ENCODE measurements at places on chromosomes 1 and 21.

- DNase-seq = peak; percentile 84
Observed at GRCh38 chr1:14970115-14970798, 183.3 kb upstream of the TMEM51 start.

DNA sequence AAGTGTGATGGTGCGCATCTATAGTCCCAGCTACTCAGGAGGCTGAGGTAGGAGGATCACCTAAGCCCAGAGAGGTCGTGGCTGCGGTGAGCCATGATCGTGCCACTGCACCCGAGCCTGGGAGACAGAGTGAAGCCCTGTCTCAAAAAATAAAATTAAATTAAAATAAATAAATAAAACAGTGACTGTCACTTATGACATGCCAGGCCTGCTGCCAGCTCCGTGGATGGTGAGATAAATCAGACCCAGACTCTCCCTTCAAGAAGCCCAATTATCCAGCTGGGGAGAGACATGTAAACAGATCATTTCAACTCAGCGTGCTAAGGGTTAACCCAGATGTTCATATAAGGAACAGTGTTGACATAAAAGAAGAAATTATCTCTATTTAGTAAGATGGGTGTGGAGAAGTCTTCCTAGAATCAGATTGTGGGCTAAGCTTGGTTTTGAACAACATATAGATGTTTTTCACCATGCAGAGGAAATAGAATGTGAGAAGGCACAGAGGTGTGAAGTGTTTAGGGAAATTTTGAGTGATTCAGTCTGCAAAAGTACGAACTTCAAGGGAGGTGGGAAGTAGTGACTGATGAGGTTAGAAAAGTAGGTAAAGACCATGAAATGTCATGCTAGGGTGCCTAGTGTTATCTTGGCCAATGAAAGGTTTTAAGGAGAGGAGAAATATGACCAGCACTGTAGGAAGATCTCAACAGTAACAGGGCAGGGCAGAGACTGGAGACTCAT, 18.3 kb downstream of the YARS1 start:
- no peak for DNase-seq

DNA sequence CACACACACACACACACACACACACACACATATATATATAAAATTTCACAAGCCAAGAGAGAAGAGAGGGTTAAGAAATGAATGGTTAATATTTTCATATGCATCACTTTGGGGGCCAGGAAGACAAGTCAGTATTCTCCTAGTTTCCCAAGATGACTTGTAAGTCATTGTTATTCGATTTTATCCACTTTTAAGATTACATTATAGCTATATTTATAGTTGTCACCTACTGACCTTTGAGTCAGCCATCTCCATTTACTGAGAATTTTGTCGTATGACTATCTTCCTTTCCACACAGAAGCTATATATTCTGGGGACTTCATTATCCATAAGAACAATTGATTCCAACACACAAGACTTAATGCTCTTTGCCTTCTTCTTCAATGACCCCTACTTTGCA, 8.9 kb downstream of the LYST start:
- no peak for DNase-seq

DNA sequence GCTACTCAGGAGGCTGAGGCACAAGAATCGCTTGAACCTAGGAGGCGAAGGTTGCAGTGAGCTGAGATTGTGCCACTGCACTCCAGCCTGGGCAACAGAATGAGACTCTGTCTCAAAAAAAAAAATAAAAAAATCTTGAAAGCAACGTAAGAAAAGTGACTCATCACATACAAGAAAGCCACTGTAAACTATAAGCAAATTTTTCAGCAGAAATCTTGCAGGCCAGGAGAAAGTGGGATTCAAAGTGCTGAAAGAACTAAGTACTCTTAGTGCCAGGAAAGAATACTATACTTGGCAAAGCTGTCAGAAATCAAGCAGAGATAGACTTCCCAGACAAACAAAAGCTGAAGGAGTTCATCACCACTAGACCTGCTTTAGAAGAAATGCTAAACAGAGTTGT, 4.4 kb upstream of the HMGN1 start:
- no peak for DNase-seq

GRCh38 chr1:65804584-65804983, 11.9 kb downstream of the PDE4B start:
- no peak for DNase-seq

- DNase-seq = no peak
Observed at GRCh38 chr21:31162079-31162699, 123.9 kb upstream of the KRTAP19-8 start.

GRCh38 chr1:42469727-42470126, 6.6 kb downstream of the CCDC30 start:
- DNase-seq = no peak

DNA sequence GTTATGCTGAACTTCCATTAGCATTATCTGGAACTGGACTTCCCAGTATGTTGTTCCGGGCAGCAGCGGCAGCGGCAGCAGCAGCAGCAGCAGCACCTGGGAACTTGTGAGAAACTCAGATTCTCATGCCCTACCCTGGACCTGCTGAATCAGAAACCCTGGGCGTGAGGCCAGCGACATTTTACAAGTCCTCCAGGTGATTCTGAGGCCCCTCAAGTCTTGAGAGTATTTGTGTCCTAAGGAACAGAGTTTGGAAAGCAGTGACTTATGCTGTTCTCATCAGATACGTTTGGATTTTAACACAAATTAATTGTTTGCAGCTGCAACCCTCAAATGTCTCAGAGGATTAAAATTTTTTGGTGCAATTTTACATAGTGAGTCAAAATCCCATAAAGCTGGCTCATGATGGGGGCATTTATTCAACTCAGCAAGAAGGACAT, 157.2 kb upstream of the KAZN start:
- DNase-seq = no peak

- no peak for DNase-seq
Observed at GRCh38 chr1:41919764-41920397, 1.2 kb upstream of the HIVEP3 start.

- DNase-seq = peak; percentile 35
Observed at GRCh38 chr21:35149698-35150097, 100.6 kb upstream of the RUNX1 start.

GRCh38 chr1:115225993-115226685, 111.9 kb downstream of the NGF start:
- DNase-seq = no peak

- DNase-seq = no peak
Observed at GRCh38 chr1:179082333-179082998, 596 bp downstream of the TOR3A start.

- DNase-seq = no peak
Observed at GRCh38 chr1:229131243-229132105, 139.4 kb upstream of the RAB4A start.

DNA sequence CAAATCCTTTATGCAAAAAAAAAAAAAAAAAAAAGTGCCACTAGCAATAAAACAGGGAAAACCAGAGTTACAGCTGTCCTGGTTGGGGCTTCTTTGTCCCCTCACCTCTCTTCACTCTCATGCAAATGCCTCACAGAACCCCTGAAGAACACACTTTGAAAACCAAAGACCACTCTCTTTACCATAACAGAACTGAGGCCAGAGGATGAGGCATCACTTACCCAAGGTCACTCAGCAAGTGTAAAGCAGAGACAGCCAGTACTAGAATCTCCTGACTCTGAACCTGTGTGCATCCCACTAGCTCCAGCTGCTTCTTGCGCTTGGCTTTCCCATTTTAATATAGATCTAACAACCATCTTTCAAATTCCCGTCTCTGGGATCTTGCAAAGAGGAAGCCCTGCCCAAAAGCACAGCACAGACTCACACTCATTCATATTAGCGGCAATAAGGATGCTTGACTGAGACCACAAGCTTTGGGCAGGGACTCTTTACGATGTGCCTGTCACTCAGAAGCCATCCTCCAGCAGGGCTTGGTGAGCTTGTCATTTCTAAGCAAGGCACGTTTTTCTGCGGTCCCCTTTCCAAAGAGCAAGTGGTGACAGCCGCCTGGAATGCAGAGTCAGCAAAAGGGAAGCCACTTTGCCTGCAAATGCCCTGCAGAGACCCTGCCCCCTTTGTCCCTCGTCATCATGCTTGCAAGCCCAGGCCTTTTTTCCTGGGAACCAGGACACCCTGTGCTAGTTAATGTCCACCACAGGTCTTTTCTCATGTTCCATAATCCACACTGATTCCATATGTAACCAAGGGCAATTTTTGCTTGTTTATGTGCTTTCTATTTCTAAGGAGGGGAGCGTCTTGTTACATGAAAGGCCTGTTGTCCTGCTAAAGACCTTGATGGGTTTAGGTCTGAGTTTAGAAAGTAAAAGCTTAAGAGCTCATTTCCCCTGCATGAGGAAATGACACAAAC, 76.5 kb upstream of the NFIA start:
- no peak for DNase-seq

GRCh38 chr21:32702702-32703101, 25.1 kb downstream of the SYNJ1 start:
- DNase-seq = peak; percentile 80

DNA sequence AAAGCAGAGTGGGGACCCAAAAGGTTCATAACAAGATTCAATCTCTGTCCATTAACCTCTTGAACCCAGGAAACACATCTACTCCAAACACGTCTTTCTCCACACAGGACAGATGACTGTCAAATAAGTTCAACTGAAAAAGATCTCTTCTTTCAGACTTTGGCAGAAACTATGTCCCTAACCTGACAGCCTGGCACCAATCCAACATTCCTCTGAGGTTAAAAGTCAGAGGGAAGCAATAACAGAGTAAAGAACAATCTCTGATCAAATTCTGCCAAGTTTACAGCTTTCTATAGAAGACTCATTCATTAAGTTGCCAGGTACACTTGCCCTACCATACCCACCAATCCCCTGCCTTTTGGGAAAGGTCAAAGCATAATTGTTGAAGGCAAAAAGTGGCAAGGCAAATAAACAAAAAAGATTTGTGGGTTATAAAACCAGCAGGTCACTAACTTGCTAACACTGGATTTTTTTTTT, 31.9 kb downstream of the OTUD7B start:
- DNase-seq = no peak

DNA sequence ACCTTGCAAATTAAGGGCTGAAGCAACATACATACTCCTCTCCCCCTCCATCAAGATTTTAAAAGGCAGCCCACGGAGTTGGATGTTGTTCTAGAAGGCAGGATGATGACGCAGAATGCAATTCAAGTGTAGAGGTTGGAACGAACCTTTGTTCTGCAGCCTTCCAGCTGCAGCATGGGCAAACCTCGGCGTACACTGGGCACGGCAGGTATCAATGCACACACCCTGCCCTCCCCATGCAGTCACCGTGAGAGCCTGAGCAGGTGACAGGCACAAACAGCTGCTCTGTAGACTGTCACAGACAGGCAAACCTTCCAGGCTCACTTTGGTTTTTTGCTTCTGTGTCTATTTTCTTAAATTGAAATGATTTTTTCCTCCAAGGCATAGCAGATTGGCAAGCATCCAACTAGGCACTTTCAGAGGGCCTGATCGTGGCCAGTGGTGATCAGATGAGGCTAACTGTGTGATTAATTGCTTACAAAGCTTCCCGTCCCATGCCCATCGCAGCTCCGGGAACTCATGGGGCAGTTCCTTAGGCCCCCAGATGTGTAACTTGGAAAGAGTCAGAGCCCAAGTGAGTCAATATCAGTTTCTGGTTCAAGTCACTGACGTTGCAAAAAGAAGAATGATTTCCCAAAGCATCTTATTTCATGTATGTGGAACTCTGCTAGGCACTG, 82.3 kb downstream of the ITPKB start:
- peak; percentile 50 for DNase-seq

GRCh38 chr1:156560585-156561163, 11.7 kb downstream of the IQGAP3 start:
- DNase-seq = no peak

DNA sequence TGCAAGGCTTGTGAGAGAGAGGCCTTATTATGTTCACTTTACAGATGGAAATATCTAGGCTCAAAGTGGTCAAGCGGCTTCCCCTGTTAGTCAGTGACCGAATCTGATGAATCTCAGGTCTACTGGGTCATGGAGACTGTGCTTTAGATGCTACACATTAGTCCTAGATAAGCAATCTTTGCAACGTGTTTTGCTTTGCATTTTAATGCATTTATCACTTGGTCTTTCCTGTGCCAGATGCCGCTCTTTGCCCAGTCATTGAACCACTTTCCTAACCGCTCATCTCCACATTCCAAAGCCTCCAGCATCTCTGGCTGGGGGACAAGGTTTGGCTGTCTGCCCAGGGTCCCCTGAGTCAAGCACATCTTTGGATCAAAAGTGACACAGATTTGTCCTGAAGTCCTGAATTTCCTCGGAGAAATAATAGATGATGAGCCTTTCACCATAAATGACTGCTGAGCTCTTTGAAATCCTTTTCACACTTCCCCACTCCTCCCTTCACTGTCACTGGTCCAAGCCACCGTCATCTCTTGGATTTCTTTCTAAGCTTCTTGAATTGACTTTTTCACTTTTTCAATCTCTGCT, 96.0 kb upstream of the USP24 start:
- DNase-seq = no peak

DNA sequence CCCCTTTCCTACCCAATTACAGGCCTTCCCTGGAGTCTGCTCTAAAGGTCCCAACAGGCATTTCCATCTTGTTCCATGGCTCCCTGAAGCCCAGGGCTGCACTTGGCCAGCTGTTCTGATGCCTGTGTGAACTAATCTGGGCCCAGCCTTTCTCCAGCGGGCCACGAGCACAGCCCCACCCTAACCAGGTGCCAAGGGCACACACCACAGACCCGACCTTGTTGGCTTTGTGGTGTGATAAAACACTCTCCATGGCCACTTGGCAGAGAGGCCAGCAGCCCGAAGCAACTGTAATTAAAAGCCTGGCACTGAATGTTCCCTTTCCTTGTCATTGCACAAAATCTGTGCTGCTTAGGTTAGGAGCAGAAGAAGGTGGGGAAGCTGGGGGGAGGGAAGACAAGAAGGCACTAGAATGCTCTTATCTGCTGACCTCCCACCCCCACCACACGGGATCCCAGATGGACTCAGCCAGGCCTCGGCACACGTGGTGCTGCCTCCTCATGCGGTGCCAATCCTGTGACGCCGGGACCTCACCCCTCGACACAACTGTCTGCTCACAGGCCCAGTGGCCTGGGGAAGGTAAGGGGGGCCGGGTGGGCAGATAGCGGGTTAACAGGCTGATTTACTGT, 9.9 kb downstream of the HCRTR1 start:
- no peak for DNase-seq

DNA sequence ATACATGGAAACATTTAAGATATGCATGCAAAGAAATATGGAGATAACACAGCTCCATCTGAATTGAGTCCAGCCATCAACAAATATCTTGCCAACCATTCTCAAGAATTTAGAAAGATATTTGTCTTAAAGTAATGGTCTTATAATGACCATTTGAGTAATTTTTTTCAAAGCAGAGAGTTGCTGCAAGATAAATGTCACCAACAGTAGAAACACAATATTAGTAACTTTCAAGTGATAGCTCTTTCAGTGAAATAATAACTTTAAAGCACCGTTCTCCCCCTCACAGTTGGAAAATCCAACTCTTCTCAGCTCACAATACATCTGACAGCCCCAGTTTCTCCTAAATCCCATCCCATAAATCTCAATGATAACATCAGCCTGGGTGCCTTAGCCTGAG, 481.0 kb upstream of the ADAMTS5 start:
- DNase-seq = no peak

DNA sequence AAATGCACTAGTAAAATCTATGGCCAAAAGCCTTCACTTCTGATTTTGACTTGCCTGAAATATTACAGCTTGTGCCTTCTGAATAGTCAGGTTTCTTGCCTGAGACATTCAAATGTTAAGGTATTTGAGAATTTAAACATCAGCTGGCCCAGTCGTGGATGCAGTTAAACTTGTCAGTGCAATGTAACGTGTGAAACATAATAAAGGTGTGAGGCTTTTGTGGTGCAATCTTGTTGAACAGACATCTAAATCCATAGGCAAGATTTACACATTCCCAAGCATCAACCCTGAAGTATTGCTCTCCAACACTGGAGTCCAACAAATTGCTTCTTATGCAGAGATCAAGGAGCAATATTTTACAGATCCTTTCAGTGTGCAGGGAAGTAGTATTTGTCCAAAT, 4.4 kb downstream of the CCN1 start:
- no peak for DNase-seq

Measured in COLO829 (cell line).